Activated T-helper 9 cell treated with anti-CD3 and anti-CD28 coated beads, Interleukin-2, amount 50 U/mL, for 16 hours (primary cell): ENCODE measurements at places on chromosomes 6 and 20.

- DNase-seq = no peak
Measured at GRCh38 chr6:21508753-21509152, 84.8 kb upstream of the SOX4 start.

- no peak for DNase-seq
Measured at GRCh38 chr20:51335329-51335841, 207.1 kb downstream of the NFATC2 start.

GRCh38 chr6:34606477-34607265, 50.5 kb upstream of the SPDEF start:
- no peak for DNase-seq

DNA sequence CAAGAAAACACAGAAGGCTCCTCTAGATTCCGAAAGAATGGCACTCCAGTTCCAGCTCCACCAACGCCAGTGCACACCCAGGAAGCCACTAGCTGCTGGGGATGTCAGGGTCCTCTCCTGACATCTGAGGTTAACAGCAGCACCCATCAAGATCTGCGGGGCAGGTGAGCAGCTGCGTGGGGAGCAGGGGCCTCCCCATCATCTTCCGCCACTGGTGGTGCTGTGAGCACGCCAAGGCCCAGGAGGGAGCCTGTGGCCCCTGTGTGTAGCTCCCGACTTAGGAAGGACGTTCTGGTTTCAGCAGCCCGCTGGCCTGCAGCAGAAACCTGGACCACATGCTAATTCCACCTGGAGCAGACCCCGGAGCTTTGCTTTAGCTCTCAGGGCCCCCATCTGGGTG, 386.2 kb downstream of the TAF4 start:
- no peak for DNase-seq

DNA sequence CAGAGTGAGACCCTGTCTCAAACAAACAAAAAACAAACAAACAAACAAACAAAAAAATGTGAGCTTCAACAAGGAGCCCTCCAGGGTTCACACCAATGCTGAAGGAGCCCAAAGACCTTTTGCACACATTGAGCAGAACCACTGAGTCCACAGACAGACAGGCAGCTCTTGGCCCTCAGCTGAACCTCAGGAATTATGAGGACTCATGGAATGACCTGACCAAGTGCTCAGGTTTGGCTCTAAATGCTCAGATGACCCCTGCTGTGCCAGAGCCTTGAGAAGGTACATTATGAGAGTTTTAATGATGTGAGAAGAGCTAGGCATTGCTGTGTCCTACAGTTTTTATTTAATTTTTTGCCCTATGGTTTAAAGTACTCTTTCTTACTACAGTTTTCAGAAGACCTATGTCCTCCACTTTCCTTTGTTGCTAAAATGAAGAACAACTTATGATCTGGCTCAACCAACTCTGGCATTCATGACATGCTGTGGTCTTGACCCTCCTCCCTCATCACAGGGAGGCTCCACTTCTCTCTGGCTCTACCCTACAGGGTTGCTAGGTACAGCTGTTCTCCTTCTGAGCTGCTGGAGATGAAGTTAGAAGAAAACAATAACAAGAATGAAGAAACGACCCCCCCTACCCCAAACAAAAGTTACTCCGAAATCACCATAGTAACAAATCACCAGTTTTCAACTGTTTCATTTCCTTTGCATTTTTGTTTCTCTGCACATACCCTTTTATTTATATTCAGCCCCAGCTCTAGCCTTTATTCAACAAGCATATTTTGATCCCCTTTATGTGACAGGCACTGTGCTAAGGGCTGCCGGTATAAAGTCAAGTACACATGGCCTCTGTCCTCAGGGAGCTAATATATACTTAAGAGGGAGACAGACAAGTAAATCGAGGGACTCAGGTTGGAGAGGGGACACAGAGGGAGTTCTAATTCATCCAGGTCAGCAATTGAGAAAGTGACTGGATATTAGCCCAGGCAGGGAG, 128.7 kb upstream of the TRAF3IP2 start:
- no peak for DNase-seq

DNA sequence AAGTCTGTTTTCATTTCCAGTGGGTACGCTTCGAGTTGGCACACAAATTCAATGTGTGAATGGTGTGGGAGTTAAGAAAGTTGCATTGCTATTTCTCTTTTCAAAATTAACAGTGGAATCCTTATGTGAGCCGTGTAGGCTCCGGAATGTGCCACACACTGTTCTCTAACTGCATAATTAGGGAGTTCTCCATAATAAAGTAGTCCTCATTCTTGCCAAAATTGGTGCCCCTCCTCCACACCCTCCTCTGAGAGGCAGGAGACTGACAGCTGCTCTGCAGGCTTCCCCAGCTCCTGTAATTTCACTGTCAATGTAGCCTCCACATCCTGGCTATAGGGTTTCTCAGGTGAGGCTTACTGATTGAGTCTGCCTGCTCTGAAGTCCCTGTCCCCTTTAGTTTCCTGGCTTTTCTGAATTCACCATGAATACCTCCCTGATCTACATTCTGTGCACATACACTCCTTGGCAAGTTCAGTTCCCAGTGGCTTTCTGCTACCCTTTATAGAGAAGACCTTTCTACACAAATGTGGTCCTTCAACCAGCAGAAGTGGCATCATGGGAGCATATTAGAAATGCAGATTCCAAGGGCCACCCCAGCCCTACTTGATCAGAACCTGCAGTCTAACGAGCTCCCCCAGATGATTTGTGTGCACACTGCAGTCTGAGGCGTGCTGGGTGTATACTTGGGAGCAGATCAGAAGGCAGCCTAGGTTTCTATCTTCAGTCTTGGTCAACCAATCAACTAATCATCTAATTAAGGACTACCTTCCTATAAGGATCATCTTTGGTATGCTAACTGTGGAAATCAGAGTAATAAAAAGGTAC, 19.9 kb upstream of the CCN6 start:
- DNase-seq = no peak

DNA sequence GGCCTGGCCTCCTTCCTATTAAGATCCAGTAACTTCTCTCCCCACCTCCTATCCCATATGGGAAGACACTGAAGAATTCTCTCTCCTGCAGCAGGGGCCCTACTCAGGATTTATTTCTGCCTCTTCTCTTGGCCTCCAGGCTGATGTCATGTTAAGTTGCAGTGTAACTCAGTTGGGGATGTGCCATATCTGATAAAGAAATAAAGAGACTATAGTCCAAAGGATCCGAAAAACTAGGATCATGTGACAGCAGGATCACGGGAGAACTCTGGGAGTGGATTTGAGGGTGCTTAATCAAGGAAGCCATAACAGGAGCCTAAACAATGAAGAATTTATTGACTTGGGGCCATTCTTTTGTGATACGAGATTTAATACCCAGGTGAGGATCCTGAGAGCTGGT, 38.5 kb upstream of the TGM6 start:
- no peak for DNase-seq

GRCh38 chr20:40304119-40304613, 384.9 kb downstream of the MAFB start:
- no peak for DNase-seq

GRCh38 chr6:132270726-132271402, 130.4 kb downstream of the MOXD1 start:
- DNase-seq = no peak

DNA sequence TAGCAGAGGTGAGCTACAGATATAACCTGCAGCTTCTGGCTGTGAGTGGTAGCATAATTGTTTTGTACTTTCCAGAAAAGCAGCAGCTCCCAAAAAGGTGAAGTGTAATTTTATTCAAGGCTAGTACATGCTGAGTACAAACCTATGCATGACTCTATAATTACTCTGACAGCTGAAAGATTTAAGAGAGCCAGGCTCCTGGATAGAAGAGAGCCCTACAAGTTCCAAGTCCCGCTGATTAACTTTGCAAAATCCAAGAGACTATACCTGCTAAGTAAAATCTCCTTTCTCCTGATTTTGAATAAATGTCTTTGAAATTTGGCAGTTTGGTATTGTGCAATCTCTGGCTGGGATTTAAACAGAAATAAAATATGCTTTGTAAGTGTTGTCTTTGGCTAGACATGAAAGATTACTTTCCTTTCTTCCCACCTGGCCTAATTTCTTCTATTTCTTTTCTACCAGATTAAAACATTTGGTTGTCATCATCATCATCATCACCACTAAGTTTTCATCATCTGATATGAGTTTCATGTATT, 79.5 kb downstream of the CTNNBL1 start:
- DNase-seq = no peak

- DNase-seq = no peak
Measured at GRCh38 chr6:131331873-131332781, 196.9 kb downstream of the AKAP7 start.

DNA sequence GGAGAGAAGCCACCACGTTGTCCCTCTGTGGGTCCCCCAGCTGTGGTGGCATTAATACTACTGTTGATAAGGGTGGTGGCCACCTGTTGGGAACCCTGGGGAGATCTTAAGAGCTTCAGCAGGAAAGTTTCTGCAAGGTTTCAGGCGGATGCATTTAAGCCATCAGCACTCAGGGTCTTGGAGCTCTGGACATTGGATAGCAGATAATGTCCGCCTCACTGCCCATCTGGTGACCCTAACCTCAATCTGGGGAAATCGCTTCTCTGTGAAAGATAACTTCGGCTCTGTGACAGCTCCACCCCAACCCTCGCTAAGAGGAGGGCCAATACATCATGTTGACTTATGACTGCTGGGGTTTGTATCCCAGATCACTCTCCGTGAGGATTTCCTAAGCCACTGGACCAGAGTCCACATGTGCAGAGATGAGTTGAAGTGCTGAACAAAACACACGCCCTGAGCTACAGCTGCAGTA, 92.9 kb downstream of the FOXC1 start:
- no peak for DNase-seq

DNA sequence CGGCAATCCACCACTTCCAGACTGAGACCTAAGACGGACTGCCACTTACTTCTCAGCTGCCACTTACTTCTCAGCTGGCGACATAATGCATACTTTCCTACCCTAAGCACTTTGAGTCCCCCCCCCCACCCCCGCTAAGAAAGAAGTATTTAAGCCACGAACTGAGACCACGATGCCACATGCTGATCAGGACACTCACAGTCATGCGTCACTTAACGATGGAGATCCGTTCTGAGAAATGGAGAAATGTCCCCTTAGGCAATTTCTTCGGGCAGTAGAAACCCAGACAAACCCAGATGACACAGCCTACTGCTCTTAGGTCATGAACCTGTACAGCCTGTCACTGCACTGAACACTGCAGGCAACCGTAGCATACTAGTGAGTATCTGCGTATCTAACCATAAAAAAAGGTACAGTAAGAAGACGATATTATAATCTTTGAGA, 690 bp downstream of the IFNGR1 start:
- no peak for DNase-seq

DNA sequence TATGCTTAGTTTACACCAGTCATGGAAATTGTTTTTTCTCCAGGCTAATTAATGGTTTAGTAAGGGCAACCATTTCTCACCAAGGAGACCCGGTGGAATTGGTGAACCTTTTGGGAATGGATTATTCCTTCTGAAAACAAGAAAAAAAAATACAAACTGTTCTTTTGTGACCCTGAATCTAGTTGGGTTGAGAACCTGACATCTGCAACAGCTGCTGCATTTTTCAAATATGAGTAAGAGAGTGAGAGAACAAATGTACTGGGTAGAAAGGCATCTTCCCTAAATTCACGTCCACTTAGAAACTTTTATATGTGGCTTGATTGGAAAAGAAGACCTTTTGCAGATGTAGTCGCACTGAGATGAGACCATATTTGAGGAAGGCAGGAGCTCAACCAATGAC, 553.4 kb upstream of the EPHA7 start:
- no peak for DNase-seq

DNA sequence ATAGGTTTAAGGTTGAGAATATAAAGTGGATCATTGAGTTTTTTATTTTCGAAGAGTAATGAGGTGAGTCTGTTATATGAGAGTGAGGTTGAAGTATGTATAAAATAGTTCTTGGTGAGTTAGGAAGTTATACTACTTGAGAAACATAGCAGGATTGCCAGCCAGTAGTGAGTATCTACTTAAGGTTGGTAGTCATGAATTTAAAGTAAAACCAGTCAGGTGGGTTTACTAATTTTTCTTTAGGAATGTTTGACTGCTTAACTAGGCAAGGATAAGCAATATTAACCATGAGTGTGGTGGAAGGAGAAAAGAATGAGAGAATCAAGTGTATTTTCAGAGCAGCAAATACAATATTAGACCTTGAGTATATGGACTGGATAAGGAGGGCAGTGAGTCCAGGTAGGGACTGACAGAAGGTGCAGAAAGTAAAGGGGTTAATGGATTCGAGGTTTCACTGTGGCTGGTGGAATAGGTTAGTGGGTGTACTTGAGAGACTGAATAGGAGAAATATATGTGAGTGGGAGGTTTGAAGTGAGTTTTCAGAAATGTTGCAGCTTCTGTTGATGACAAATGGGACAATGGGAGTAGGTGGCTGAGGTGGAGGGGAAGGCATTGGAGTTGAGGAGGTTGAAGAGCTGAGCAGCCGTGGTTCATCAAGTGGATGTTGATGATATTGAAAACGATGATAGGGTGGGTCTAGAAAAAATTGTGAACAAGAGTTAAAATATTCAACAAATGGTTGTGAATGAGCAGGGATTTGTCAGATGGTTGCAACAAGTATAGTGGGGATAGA, 232.5 kb upstream of the ASCC3 start:
- no peak for DNase-seq

DNA sequence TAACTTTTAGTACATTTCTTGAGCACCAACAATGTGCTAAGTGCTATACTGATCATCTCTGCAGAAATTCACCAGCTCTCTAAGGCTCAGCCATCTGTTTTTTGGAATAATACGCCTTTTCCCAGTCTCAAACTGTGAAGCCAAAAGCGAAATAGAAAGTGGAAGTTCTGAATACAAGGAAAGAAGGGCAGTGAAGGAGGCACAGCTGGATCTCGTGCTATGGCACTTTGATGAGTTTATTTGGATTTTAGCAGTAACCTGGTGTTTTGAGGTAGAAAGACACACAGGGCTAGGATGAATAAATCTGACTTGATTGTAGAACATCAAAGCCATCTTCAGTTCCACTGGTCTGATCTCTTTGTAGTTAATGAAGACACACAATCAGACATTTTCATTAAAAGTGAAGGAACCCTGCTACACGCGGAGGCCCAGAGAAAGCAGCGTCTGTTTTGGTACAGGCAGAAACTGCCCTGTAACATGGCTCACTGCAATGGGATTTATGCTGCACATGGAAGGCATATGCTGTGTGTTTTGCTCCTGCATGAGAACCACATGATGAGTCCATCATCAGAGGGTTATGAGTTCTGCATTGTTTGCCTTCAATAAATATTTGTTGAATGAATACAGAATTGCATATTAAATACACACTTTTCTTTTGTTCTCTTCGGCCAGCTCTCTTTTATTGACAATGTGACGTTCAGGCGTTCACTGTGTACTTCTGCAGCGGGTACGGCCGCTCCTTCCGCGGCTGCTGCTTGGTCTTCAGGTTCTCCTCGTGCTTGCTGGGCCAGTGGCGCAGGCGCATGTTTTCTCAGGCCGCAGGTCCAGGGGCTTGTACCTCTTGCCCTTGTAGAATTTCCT, 100.9 kb downstream of the PREP start:
- no peak for DNase-seq

GRCh38 chr20:14828459-14828858, 491.0 kb upstream of the FLRT3 start:
- no peak for DNase-seq
